ENCODE measurements at places on chromosomes 7 and 10.

- DNase-seq: no peak
These were observed 1.0 kb downstream of the TWIST1 start for GRCh38 chr7:19116121-19117090.

- no peak for DNase-seq
These were observed 540.3 kb upstream of the IGFBP3 start for GRCh38 chr7:46461334-46461777.

- no peak for DNase-seq
These were observed 82.9 kb downstream of the VIPR2 start for GRCh38 chr7:159061674-159062212.

- DNase-seq: no peak
These were observed 30.2 kb downstream of the ACADSB start for GRCh38 chr10:123038782-123039631.
